Left ventricle myocardium superior (tissue), 1 donor: ENCODE measurements at places on chromosomes 12 and 14. TPM values are rescaled to one million over a fixed set of nuclear protein-coding genes. Genes with fewer than 3 reads are reported as not detected.

- DNase-seq: no peak
Measured at GRCh38 chr12:64273527-64274403, 51.7 kb upstream of the KICS2 start.

- no peak for DNase-seq
Measured at GRCh38 chr14:65184032-65184764, 81.9 kb upstream of the MAX start.

GRCh38 chr14:102028733-102029132 is 58.1 kb downstream of the HSP90AA1 start:
- no peak for DNase-seq

The SSTR1 gene
- total RNA-seq: 0.37 TPM

The KRT83 gene
- not detected for total RNA-seq
